ENCODE measurements at places on chromosomes 2 and 18.

GRCh38 chr18:1846640-1847039 lies 724.7 kb downstream of the METTL4 start:
- DNase-seq, result no peak

- no peak for DNase-seq
Observed at GRCh38 chr2:159157361-159158209, 128.9 kb downstream of the WDSUB1 start.

DNA sequence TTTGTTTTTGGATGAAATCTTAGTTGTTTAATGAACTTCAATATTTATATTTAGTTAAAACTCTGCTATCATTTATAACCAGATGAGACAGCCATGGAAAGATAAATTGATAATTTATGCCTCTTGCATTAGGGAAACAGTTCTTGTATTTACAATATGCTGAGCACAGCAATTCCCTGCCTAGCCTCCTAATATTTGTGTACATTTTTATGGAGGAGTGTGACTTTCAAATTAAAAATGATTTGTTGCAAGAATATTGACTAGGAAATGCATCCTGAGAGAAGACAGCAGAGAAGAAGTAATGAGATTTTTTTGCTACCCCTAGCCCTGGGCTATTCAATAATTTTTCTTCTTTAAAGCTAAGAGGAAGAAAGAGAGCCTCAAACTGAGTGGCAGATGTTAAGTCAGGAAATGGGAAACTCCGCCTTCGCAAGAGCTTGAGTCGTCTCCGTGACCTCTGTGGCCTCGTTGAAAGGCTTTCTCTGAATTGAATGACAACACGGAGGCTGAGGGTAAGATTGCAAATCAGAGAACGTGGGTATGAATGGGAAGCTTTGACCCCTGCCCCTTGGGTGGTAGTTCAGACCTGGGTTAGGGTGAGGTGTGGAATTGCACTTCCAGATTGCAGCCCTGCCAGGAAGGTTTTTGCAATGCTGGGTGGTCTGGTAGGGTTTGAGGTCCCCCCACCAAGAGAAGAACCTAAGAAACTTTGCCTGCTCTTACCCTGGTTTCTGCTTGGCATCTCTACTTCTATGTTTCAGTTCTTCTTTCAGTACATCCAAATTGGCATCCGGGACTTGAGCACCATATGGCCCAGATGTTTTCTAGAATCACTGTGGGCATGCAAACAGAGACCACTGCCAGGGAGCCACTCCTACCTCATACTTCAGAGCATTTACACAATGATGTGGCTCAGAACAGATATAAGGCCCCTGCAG lies 210.3 kb upstream of the RBMS1 start:
- no peak for DNase-seq

GRCh38 chr18:44781886-44782285 lies 101.2 kb downstream of the SETBP1 start:
- no peak for DNase-seq

GRCh38 chr2:235856151-235856854 lies 311.9 kb downstream of the GBX2 start:
- no peak for DNase-seq

- DNase-seq, result no peak
Observed at GRCh38 chr2:165408186-165408585, 61.3 kb upstream of the CSRNP3 start.

DNA sequence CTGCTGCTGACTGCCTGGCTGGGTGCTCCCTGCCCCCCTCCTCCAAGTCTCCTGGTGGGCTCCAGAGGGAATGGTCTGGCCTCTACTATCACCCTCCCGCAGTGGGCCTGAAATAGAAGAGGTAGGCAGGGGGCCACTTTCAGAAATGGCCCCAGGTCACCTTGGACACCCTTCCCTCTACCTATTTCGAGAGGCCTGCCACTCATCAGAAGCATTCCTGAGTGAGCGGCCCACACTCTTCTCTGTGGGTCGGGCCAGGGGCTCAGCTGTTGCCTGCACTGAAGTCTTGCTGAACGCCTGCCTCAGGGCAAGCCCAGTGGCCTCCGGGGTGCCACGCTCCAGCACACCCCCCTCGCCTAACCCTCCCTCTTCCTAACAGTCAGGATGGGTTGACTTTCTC lies 124.9 kb downstream of the TNS1 start:
- no peak for DNase-seq

- no peak for DNase-seq
Observed at GRCh38 chr2:37143974-37144373, 12.8 kb downstream of the EIF2AK2 start.

DNA sequence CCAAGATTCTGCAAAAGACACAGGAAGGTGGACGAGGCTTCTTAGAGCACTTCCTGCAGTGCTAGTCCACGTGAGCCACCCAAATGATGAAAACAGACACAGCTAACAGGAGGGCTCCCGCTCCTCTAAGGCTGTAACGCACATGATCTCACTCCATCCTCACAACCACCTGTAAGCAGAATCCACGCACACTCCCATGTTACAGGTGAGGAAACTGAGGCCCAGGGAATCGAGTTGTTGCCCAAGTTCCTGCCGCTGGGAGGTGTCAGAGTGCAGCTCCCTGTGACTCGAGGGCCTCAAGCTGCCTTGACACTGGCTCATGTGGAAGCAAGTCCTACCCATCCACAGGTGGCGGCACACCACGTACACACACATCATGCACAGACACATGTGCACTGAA lies 4.4 kb downstream of the DNMT3A start:
- no peak for DNase-seq

DNA sequence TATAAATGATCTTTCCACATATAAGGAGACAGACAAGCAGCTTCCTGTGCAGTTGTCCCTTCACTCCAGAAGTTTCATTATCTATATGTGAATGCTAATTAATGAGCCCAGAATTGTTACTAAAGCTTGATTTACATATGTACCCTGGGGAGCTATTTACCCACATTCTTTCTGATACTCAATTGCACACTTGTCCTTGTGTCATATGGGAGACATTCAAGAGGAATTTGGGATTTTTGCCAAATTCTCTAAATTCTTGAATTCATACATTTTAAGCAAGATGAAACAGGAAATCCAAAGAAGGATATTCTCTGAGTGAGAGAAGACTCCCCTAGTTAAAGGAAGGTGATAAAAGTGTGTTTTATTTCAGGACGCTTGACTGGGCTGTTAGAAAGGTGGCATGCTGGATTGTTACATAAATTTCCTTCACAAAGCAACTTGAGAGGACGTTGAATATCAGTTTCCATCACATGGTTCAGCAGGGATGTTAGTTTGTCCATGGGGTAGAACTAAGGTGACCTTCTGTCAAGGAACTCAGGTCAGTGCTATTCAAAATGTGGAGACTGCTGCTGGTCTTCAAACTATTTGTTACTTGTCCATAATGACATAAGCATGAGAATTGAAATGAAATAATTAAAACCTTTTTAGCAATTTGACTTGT lies 368.2 kb downstream of the IRS1 start:
- DNase-seq, result no peak

GRCh38 chr2:239291475-239292350 lies 109.1 kb downstream of the HDAC4 start:
- no peak for DNase-seq

DNA sequence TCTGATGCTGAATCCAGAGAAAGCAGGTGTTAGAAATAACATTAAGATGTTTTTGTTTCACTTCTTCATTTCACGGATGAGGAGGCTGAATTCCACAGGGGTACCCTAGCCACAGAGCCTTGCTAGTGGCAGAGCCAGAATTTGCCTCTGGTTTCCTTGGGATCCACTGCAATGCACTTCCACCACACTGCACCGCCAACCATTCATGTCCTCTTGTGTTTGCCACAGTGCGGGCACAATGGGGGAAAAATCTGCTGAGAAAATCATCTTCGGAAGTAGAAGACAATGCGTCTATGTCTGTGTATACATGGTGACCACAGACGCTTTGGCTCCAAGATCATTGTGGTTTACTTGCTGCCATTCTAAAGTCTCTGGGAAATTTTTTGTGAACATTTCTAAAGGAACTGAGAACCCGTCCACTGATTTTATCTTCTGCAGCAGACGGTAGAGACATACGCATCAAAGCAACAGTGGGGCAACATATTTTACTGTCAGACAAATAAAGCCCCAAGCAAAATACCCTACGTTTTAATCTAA lies 14.9 kb downstream of the ICOS start:
- DNase-seq, result no peak

Data from stimulated activated CD8-positive, alpha-beta memory T cell treated with anti-CD3 and anti-CD28 coated beads, Interleukin-15, amount 100 ng/mL, for 24 hours (primary cell).